SJSA1 (cell line): ENCODE measurements at places on chromosomes 3 and 15.

- no peak for DNase-seq
- no peak overlapping the region for H3K4me3 ChIP-seq
- H3K27ac ChIP-seq: no peak overlapping the region
Observed at GRCh38 chr15:56877255-56877970, 41.0 kb upstream of the TCF12 start.

- H3K4me1 ChIP-seq: no peaks in the 10 kb centered on the region
- DNase-seq: no peak
- no peak overlapping the region for H3K4me3 ChIP-seq
- no peak overlapping the region for H3K27ac ChIP-seq
- H3K36me3 ChIP-seq: peaks cover 14% of the 10 kb centered on the region
- no peaks in the 10 kb centered on the region for H3K27me3 ChIP-seq
Observed at GRCh38 chr3:38117163-38117716, 19.7 kb downstream of the ACAA1 start.

DNA sequence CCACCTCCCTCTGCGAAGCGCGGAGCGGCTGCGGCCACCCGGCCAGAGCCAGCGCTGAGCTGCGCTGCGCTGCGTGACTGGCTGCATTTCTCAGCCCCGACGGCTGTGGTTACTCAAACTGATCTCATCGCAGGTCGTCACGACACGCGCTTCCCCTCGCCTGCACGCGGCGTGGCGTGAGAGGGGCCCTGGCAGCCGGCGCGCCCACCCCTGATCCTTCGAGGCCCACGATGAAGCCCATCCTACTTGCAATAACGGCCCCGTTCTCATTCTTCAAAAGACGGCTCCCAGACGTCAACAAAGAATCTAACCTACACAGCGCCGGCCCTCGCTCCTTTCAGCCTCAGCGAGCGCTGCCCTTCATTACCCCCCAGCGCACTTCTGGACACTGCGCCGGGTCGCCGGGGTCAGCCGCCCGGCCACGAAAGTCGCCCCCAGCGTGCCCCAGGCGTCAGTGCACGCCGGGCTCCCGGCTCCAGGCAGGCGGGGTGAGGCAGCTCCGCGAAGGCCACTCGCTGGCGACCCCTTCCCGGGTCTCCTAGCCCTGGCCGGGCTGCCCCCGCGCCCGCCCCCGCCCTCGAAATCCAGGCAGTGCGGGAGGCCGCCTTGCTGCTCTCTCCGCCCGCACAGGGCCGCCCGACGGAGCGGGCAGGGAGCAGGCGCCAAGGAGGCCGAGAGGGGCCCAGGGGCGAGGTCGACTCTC, 9.9 kb upstream of the LEKR1 start:
- peak overlapping the region; percentile 82 for H3K27ac ChIP-seq
- H3K27me3 ChIP-seq: no peaks in the 10 kb centered on the region
- H3K4me1 ChIP-seq: peaks cover 67% of the 10 kb centered on the region
- peak overlapping the region; percentile 34 for H3K4me3 ChIP-seq
- no peak for DNase-seq

GRCh38 chr3:121941592-121941991, 47.4 kb downstream of the SLC15A2 start:
- no peaks in the 10 kb centered on the region for H3K27me3 ChIP-seq
- H3K4me3 ChIP-seq: no peak overlapping the region
- H3K4me1 ChIP-seq: no peaks in the 10 kb centered on the region
- no peak for DNase-seq
- H3K27ac ChIP-seq: no peak overlapping the region

DNA sequence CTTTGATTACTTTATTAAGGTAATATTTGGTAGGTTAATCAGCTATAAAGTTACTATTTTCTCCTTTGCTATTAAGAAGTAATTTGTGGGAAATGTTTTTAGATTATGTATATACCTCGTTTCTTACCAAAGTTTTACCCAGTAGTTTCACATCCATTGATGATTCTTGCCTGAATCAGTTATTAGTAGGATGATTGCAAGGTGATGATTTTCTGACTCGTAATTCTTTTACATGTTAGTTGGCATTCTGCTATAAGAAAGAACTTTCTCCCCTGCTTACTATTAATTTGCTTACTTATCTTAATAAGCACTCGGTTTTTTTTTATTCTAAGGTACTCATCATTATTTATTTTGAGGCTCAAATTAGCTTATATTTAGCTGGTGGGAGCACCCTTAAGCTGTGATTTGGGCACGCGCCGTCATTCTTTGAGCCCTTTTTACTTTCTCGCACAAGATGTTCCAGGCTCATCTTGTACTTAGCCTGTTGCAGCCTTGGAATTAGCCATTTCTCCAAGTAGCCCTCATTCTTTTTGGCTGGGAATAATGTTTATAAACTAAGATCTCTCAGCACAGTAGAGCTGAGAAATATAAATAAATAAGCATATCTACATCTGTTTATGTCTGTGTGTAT, 15.3 kb downstream of the USP3 start:
- no peak for DNase-seq
- H3K27ac ChIP-seq: no peak overlapping the region
- no peaks in the 10 kb centered on the region for H3K27me3 ChIP-seq

DNA sequence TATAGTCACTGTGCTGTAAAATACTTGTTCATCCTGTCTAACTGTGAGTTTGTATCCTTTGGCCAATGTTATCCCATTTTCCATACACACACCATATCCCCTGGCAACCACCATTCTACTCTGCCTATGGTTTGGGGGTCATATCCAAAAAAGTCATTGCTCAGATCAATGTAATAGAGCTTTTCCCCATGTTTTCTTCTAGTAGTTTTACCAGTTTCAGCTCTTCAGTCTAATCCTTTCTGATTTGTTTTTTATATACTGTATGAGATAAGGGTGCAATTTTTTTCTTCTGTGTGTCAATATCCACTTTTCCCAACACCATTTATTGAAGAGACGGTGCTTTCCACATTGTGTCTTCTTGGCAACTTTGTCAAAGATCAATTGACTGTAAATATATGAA, 14.0 kb upstream of the DLG1 start:
- H3K27ac ChIP-seq: no peak overlapping the region
- H3K36me3 ChIP-seq: no peaks in the 10 kb centered on the region
- no peaks in the 10 kb centered on the region for H3K27me3 ChIP-seq
- no peak overlapping the region for H3K4me3 ChIP-seq
- no peak for DNase-seq

- no peaks in the 10 kb centered on the region for H3K36me3 ChIP-seq
- H3K27me3 ChIP-seq: no peaks in the 10 kb centered on the region
- no peak overlapping the region for H3K4me3 ChIP-seq
- no peak overlapping the region for H3K27ac ChIP-seq
- peaks cover 3% of the 10 kb centered on the region; the same call in 1 of the 2 replicates for H3K4me1 ChIP-seq
Observed at GRCh38 chr3:9301091-9301490, 51.6 kb upstream of the SRGAP3 start.

DNA sequence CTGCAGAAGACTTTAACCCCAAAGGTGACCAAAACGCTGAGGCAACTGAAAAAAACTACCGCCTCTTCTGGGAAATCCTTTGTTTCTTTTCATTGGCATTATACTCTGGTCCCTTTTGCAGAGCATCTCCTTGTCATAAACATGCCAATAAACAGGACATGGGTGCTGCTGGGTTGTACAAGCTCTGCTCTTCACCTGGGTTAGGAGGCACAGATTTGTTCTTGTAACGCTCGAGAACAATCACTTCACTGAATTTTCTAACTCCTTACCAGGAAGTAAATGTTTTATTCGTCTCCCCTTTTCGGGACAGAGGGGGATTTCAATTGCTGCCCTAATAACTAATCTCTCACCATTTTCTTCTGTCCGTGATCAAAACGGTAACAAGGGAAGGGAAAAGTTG, 1.3 kb downstream of the PLCH1 start:
- no peak for DNase-seq
- H3K27me3 ChIP-seq: no peaks in the 10 kb centered on the region; the same call in 1 of the 2 replicates
- H3K4me1 ChIP-seq: peaks cover 28% of the 10 kb centered on the region
- peak overlapping the region; percentile 46 for H3K4me3 ChIP-seq

GRCh38 chr15:76203346-76204108, 107.7 kb downstream of the ETFA start:
- H3K4me3 ChIP-seq: no peak overlapping the region
- H3K4me1 ChIP-seq: peaks cover 9% of the 10 kb centered on the region

DNA sequence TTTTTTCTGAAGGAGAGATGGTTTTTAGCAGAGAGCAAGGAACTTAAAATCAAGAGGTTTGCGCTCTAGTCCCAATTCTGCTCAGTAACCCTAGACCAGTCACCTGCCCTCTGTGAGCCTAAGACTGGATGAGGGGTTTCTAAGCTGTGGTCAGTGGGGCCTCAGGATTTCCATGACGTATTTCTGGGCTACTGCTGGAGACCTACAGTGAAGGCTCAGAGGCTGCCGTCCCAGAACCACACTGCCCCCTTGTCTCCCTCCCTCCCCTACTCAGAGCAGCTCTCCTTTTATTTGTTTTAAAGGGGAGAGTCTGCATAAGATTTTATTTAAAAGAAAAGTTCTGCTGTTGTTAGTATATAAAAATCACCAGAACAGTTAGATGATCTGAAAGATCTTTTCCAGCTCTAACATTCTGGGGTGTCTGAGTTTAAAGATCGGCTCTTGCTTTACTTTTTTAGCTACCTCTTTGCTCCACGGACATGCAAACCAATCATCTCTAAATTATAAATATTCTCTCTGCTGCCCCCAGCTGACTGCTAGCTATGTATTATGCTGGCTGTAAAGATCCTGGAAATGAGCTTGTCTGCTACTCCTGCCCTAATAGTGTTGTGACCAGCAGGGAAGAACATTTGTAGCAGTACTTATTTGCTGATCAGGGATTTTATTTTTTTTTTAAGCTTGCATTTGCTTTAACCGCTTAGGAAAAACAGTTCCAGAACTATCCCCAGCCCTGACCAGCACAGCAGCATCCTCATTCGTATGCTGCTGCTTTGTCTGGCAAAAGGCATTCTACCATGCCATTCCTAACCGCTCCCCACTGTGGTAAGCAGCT, 28.6 kb upstream of the NDUFB4 start:
- H3K4me3 ChIP-seq: no peak overlapping the region
- H3K36me3 ChIP-seq: no peaks in the 10 kb centered on the region

- no peak overlapping the region for H3K4me3 ChIP-seq
- no peaks in the 10 kb centered on the region for H3K4me1 ChIP-seq
- H3K36me3 ChIP-seq: no peaks in the 10 kb centered on the region
- no peaks in the 10 kb centered on the region for H3K27me3 ChIP-seq
- no peak overlapping the region for H3K27ac ChIP-seq
Observed at GRCh38 chr3:60355825-60356224, 895.4 kb downstream of the FHIT start.

DNA sequence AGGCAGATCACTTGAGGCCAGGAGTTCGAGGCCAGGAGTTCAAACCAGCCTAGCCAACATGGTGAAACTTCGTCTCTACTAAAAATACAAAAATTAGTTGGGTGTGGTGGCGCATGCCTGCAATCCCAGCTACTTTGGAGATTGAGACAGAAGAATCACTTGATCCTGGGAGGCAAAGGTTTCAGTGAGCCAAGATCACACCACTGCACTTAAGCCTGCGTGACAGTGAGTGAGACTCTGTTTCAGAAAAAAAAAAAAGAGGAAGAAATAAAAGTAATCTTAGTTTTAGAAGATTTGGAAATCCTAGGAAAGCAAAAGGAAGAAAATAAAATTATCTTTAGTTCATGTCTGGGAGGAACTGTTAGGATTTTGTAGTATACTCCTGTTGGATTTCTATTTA, 77.2 kb downstream of the IL12A start:
- no peaks in the 10 kb centered on the region for H3K36me3 ChIP-seq
- no peak overlapping the region for H3K4me3 ChIP-seq
- H3K27me3 ChIP-seq: no peaks in the 10 kb centered on the region
- H3K27ac ChIP-seq: no peak overlapping the region
- no peaks in the 10 kb centered on the region for H3K4me1 ChIP-seq

DNA sequence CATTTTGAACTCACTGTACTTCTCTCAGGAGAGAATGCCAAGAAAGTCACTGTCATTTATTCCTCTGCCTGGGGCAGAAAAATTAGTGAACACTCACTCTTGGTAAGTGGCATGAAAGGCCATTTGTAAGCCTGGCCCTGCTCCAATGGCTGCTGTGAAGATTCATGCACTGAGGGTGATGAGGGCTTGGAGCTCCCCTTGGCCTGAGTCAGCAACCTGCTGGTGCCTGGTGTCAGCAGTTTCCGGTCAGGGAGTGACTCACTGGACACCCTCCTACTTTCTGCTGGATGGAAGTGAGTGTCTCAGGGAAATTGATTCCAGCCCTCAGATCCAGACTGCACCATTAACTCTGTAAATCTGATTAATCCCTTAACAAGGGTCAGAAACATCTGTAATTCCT, 37.6 kb downstream of the TRA2B start:
- H3K27ac ChIP-seq: no peak overlapping the region
- no peaks in the 10 kb centered on the region for H3K36me3 ChIP-seq
- peaks cover 4% of the 10 kb centered on the region for H3K4me1 ChIP-seq
- no peak overlapping the region for H3K4me3 ChIP-seq
- no peaks in the 10 kb centered on the region for H3K27me3 ChIP-seq

DNA sequence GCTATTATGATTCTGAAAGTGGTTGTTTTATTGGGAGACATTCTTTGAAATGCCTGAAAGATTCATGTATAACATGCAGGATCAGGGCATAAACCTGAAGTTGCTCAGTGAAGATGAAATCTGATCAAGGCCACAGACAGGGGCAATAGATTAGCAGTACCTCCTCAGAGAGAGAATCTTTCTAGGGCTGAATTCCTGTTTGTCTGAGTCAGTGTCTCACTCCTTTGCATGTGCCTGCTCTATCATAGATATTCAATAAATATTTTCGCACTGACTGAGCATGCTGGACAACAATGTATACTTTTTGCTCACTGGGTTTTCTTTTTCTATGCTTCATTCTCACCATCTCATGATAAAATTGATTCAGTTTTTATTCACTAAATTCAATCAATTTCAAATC, 49.8 kb upstream of the PFN2 start:
- no peaks in the 10 kb centered on the region for H3K27me3 ChIP-seq
- no peak overlapping the region for H3K4me3 ChIP-seq
